ENCODE measurements at places on chromosomes 13 and 19. TPM values are rescaled to one million over a fixed set of nuclear protein-coding genes. Genes with fewer than 3 reads are reported as not detected.

NKPD1 gene
- total RNA-seq: 0.05 TPM

ZNF223 gene
- total RNA-seq: 2.5 TPM

CNN1 gene
- total RNA-seq: 0.55 TPM

NANOS3 gene
- 3.1 TPM for total RNA-seq

ZNF491 gene
- total RNA-seq: not detected

IFNL3 gene
- total RNA-seq: not detected

CALR3 gene
- 0.07 TPM for total RNA-seq

SHC2 gene
- 0.82 TPM for total RNA-seq

PEAK3 gene
- total RNA-seq: not detected

TTYH1 gene
- 0.27 TPM for total RNA-seq

Measured in A549 treated with DMSO at 1 μM for 4 hours (cell line).